ENCODE measurements at places on chromosomes 5 and 9.
A peak's percentile ranks its signal among the peaks of the same experiment; 100 is the strongest.

- DNase-seq, result peak; percentile 17
Observed at GRCh38 chr5:143182901-143183820, 220.3 kb downstream of the NR3C1 start.

DNA sequence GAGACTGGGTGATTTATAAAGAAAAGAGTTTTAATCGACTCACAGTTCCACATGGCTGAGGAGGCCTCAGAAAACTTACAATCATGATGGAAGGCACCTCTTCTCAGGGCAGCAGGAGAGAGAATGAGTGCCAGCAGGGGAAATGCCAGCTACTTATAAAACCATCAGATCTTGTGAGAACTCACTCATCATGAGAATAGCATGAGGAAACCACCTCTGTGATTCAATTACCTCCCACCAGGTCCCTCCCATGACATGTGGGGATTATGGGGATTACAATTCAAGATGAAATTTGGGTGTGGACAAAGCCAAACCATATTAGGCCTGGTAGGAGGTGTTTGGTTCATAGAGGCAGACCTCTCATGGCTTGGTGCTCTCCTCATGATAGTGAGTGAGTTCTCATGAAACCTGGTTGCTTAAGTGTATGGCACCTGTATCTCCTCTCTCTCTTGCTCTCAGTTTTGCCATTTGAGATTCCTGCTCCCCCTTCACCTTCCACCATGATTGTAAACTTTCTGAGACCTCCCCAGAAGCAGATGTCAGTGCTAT is 39.8 kb downstream of the GAPT start:
- DNase-seq, result no peak

DNA sequence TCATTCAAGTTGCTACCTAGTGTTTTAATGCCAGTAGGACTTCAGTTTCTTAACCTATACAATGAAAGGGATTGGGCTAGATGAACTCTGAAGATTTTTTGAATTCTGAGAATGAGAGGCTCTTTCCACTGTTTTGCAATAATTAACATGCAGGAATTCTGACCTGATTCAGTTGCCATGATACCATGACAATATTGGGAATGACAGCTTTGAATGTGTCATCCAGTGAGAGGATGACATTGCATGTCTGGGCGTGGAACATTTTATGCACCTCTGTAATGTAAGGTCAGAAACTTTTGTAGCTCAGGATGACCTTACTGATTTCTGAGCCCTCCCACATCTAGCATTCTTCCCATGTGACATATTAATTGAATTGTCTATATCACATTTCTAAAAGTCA is 30.6 kb upstream of the SPINK5 start:
- no peak for DNase-seq

GRCh38 chr9:132418726-132419363 is 8.8 kb downstream of the CFAP77 start:
- DNase-seq, result no peak

DNA sequence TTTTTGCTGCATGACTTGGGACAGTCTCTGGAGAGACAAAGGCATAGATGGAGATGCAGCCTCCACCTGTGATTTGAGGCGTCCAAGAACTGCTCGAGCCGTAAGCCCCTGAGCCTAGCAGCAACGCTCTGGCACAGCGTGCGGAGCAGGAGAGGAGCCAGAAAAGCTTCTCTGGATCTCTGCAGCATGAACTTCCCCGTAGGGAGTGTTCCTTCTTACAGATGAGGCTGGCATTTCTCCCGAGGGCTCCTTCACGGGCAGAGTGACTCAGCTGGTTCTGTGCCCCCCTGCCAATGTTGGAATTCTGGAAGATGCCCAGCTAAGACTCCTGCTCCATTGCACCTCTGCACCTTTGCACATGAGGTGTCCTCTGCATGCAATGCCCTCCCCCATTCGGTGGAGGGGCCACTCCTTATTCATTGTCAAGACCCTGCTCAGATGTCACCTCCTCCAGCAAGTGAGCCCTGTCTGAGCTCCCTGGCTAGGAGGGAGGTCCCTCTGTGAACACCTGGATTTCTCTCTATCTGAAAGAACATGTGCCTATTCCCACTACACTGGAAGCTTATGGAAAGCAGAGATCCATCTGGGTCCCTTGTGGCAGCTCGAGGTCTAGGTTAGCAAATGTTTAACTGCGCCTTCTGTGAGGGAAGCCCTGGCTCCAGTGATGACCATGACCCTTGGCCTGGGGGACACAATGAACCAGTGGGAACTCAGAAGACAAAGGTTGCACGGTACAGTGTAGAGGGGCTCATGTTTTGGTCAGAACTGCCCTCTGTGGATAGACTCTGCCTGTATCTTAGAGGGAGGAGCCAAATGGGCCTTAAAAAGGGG is 39.6 kb downstream of the SH3PXD2B start:
- DNase-seq, result no peak

DNA sequence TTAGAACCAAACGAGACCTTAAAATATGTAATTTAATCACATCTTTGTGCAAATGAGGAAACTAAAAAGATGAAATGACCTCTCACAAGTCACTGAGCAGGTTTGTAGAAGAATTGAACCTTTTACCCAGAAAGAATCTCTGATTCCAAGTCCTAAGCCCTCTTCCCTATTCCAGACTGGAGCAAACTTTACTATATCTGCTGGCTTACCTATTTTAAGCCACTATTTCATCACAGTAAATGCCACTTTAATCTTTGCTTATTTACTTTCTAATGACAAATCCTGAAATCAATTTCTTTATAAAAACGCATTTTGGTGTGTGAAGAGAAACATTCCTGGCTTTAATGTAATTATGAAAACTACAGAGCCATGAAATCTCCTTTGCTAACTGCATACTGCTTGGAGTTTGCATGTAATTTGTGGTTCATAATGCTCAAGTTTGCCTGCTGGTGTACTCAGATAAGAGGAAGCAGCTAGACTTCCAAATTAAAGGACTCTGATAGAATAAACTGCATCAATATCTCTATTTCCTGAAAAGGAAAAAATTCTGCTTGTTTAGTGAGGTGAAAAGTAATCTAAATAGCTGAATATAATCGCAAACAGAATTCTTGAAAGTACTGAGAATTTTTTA is 121.2 kb downstream of the RAB3C start:
- no peak for DNase-seq

GRCh38 chr9:133584167-133584558 is 25.0 kb downstream of the FAM163B start:
- DNase-seq, result no peak

DNA sequence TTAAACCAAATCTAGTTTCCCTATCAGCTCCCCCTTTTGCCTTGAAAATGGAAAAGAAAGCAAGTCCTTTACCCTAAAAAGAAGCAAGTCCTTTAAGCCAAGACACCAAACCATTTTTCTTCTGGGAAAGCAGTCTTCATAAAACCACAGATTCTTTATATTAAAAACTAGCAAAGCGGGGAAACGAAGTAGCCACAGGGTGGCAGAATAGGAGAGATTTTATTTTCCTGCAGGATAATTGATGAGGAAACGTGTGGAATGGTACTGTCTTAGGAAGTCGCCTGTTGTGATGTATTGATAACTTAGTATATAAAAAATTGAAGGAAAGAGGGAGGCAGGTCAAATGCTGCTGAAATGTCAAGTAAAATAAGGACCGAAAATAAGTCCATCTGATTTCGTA is 41.1 kb downstream of the ZNF883 start:
- no peak for DNase-seq

DNA sequence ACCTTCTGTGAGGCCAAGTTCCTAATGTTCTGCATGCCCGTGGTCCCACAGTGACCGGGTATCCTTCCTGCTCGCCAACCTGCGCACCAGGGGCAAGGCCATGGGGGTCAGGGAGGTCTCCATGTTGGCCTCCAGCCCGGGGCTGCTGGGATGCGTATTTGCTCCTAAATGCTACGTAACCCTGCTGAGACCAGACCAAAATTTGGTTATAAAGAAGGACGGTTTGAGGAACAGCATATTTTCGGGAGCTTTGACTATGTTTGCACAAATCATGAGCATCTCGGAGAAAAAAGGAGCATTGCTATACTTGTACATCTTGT is 35.7 kb upstream of the CLK4 start:
- DNase-seq, result no peak

- DNase-seq, result no peak
Observed at GRCh38 chr9:96441798-96442445, 8.0 kb upstream of the HABP4 start.

DNA sequence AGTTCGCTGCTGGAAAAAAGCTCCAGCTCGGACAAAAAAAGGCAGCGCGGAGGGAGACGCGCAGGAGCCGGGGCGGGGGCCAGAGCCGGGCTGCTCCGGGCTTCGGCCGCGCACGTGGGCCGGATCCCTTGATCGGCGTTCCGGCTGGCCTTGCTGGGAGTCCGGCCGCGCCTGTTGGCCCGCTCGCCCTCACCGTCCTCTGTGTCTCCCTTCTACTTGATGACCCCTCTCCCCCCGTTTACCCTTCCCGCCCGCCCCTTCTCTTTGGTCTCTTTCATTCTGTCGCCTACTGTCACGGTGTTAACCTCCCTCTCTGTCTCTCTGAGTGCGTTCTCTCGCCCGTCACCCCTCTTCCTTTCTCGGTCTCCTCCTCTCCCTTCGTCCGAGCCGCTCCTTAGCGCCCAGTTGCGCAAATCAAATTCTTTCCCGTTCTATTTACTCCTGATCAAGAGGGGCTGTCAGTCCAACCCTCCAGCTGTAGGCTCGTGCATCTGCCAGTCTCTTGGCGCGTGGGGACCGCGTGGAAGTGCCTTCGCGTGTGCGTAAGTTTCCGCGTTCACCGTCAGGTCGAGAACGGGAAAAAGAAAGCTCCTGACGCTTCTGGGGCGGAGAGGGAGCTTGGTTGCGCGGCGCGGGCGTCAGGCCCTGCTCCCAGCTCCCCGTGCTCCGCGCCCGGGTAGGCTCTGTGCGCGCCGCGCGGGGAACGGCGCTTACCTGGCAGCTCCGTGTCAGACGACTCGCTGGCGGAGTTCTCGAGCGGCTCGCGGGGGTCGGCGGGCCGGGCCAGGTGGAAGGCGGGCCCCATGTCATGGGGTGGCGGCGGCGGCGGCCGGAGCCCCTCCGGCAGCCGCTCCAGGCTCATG is 798 bp downstream of the PITX1 start:
- DNase-seq, result no peak

GRCh38 chr5:30749971-30750370 is 443.5 kb upstream of the CDH6 start:
- no peak for DNase-seq

- DNase-seq, result no peak
Observed at GRCh38 chr5:135460246-135461033, 8.3 kb upstream of the TIFAB start.
